Mononuclear cell (primary cell): ENCODE measurements at places on chromosomes 7 and 10. TPM values are rescaled to one million over a fixed set of nuclear protein-coding genes. Genes with fewer than 3 reads are reported as not detected.

OR6V1 gene
- not detected for total RNA-seq

AKR1C3 gene
- total RNA-seq, result 6.3 TPM

OPALIN gene
- total RNA-seq, result not detected

AQP1 gene
- total RNA-seq, result 0.42 TPM

CCDC186 gene
- total RNA-seq, result 60.4 TPM

GDF2 gene
- not detected for total RNA-seq

ENKUR gene
- 10.0 TPM for total RNA-seq

RPEL1 gene
- not detected for total RNA-seq

MPLKIP gene
- total RNA-seq, result 6.9 TPM

NPVF gene
- not detected for total RNA-seq

FOXK1 gene
- 41.5 TPM for total RNA-seq

LEP gene
- total RNA-seq, result not detected

PTPN20 gene
- 0.73 TPM for total RNA-seq

DRGX gene
- total RNA-seq, result not detected

SRRM3 gene
- not detected for total RNA-seq

HOXA10 gene
- 0.63 TPM for total RNA-seq

INTS15 gene
- 22.2 TPM for total RNA-seq

UNCX gene
- not detected for total RNA-seq

PSD gene
- total RNA-seq, result 4.1 TPM

PTPRN2 gene
- total RNA-seq, result 0.31 TPM

NEURL1 gene
- 4.8 TPM for total RNA-seq

SPDYE17 gene
- not detected for total RNA-seq

PALD1 gene
- total RNA-seq, result 0.52 TPM

ATOH7 gene
- total RNA-seq, result not detected

TRDMT1 gene
- 24.5 TPM for total RNA-seq

LRWD1 gene
- total RNA-seq, result 7.0 TPM

PPIA gene
- total RNA-seq, result 799 TPM

SPDYE2B gene
- 0.21 TPM for total RNA-seq

STARD3NL gene
- 30.1 TPM for total RNA-seq

VSTM4 gene
- total RNA-seq, result 0.10 TPM

CFAP70 gene
- 1.3 TPM for total RNA-seq

ZP3 gene
- 1.7 TPM for total RNA-seq

CALHM2 gene
- 10.3 TPM for total RNA-seq

COMMD3 gene
- total RNA-seq, result 21.5 TPM

ACHE gene
- total RNA-seq, result 0.21 TPM

FOXP2 gene
- total RNA-seq, result not detected

TMEM229A gene
- total RNA-seq, result not detected

HOXA5 gene
- total RNA-seq, result 3.0 TPM

ARHGAP21 gene
- total RNA-seq, result 58.9 TPM

CALHM3 gene
- total RNA-seq, result not detected

ADAM8 gene
- total RNA-seq, result 84.9 TPM

PON3 gene
- not detected for total RNA-seq

CCDC172 gene
- not detected for total RNA-seq

THSD7A gene
- total RNA-seq, result 0.10 TPM
